ENCODE measurements at places on chromosomes 6 and 20.

GRCh38 chr20:33119725-33120720 lies 40.6 kb downstream of the BPIFB4 start:
- no peak for DNase-seq

- no peak for DNase-seq
Observed at GRCh38 chr6:96124778-96125177, 109.0 kb downstream of the FUT9 start.

GRCh38 chr6:159606786-159607185 lies 86.3 kb downstream of the SOD2 start:
- DNase-seq = no peak

DNA sequence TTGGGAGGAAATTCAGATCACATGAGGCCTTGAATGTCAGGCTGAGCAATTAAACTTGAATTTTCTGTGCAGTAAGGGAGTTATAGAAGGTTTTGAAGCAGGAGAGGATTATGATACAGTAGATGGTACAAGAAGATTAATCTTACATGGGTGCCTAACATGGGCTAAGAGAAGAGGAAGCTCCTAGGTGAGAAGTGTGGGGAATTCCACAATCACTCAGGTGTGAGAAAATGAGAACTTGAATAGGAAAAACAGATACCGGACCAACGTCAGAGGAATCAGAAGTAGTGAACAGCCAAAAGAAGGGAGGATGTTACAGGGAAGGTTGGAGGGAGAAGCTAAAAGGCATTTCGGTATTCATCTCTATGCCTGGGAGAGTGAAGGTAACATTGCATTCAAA lies 250.7 kb upstream of the SLC35B3 start:
- DNase-seq = no peak

DNA sequence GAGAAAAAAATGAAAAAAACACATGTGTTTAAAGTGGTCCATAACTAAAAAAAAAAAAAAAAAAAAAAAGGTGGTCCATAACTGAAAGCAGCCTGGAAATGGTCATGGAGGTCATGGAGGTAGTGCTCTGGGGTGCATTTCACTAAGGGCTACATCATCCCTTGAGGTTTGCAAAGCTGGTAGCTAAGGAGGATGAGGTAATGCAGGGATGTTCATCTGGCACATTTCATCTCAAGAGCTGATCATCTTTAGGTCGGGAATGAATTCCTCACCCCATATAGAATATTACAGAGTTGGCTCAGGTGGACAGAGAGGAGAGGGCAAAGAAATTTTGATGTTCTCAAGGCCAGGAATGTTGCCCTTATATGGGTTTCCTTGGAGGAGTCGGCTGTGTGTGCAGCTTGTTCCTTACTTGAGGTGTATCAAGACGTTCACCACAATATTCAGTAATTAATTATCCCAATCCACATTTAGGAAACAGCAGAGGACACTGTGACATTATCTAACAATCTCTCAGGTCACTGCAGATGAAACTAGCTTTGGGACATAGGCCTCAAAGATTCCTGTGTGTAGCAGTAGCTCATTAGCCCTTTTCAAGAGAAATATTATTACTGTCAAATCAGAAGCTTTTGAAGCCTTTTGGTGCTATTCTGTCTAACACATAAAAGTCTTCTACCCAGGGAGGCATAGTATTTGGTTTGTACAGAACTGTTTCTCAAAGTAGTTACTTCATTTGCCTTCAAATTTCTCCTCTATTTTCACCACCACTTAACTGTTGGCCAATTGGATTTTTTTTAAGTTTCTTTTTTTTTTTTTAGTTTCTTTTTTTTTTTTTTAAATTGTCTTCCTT lies 46.8 kb downstream of the CYP24A1 start:
- no peak for DNase-seq

DNA sequence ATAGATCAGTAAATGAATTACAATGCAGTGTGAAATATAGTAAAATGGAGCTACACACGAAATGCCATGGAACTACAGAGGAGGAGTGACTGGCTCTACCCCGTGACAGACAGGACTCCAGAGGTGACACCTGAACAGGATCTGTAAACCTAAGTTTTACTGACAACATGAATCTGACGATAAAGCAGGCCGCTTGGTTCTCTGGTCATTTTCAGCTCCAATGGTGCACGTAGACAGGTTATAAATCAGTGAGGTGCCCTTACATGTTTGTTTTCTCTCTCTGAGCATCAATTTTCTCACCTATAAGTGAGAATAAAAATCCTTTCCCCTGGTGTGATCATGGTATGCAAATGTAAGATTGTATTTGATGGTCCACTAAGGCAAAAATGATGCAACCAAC lies 301.7 kb upstream of the PLN start:
- DNase-seq = no peak

- no peak for DNase-seq
Observed at GRCh38 chr6:36187446-36187845, 9.1 kb upstream of the BRPF3 start.

- no peak for DNase-seq
Observed at GRCh38 chr6:11613858-11614257, 76.3 kb downstream of the TMEM170B start.

DNA sequence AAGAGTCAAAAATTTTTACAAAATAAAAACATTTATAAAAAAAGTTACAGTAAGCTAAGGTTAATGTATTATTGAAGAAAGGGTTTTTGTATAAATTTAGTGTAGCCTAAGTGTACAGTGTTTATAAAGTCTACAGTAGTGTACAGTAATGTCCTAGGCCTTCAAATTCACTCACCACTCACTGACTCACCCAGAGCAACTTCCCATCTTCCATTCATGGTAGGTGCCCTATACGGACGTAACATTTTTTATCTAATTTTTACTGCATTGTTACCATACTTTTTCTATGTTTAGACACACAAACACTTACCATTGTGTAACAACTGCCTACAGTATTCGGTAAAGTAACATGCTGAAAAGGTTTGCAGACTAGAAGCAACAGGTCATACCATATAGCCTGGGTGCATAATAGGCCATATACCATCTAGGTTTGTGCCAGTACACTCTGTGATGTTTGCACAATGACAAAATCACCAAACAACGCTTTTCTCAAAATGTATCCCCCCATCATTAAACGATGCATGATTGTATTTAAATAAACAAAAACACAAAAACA lies 6.0 kb downstream of the MTFR2 start:
- DNase-seq = no peak

GRCh38 chr6:53230775-53231467 lies 82.3 kb upstream of the GCM1 start:
- no peak for DNase-seq

DNA sequence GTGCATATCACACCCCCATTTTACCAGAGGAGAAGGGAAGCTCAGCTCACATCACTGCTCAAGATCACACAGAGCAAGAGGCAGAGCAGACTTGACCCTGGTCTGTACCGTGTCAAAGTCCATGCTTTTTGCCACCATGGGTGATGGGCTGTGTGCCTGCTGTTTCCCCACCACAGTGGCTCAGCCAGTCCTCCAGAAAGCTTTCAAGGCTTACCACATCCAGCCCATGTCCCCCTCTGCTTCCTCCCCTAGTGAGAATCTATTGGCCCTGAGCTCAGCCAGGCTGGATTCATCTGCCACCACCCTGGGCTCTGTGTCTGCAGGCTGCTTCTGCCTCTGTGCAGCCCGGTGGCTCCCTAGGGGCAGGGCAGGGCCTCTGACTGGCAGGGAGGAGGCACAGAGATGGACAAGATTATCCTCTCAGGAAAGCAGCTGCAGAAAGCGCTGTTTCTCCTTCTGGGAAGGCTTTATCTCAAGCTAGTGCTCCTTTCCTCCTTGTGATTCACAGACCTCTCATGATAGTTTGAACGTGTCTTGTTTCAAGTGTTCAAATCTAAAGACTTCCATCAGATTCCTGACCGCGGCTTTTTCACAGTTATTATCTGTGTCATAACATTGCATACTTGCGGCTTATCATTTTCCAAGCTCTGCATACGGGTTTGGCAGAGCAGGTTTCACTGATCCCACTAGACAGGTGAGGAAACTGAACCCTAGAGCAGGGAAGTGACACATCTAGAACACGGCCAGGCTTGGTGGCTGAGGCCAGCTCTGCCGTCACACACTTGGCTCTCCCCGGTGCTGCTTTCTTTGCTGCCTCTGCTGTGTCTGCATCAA lies 37.4 kb downstream of the VEGFA start:
- no peak for DNase-seq

DNA sequence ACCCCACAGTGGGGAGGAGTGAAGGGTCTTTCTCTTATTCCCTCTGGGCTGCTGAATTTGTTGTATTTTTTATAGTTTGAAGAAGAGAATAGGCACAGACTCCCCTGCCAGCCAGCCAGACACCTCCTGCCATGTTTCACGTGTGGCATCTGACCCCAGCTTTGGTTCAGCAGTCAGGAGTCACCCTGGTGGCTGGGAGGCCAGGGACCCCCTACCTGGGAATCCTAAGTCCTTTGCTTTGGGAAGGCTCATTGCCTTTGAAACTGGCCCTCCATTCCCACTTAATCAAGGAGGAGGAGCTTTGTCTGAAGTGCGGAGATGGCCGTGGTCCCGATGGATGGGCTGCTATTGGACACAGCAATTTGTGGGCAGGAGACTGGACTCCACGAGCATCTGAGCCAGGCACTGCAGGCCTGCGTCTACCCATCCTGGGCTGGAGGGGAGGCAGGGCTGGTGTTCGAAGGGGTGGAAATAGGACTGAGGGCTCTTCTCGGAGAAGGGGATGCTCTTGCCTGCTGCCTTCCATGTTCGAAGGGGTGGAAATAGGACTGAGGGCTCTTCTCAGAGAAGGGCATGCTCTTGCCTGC lies 196.1 kb downstream of the DLL1 start:
- DNase-seq = no peak

Data from stimulated activated CD4-positive, alpha-beta T cell treated with anti-CD3 and anti-CD28 coated beads, TNF-alpha, amount 100 ng/mL, for 48 hours (primary cell).